ENCODE measurements at places on chromosomes 11 and 22. TPM values are rescaled to one million over a fixed set of nuclear protein-coding genes. Genes with fewer than 3 reads are reported as not detected.
A peak's percentile ranks its signal among the peaks of the same experiment; 100 is the strongest.

Gene BAD
- 42.3 TPM for total RNA-seq

Gene RIBC2
- total RNA-seq, result 10.6 TPM

Gene FZD4
- 52.1 TPM for total RNA-seq

Gene HPX
- total RNA-seq, result 6.0 TPM

Gene ARHGAP8
- total RNA-seq, result 51.3 TPM

GRCh38 chr11:116221351-116221750 is 551.4 kb downstream of the BUD13 start:
- no peak for DNase-seq

DNA sequence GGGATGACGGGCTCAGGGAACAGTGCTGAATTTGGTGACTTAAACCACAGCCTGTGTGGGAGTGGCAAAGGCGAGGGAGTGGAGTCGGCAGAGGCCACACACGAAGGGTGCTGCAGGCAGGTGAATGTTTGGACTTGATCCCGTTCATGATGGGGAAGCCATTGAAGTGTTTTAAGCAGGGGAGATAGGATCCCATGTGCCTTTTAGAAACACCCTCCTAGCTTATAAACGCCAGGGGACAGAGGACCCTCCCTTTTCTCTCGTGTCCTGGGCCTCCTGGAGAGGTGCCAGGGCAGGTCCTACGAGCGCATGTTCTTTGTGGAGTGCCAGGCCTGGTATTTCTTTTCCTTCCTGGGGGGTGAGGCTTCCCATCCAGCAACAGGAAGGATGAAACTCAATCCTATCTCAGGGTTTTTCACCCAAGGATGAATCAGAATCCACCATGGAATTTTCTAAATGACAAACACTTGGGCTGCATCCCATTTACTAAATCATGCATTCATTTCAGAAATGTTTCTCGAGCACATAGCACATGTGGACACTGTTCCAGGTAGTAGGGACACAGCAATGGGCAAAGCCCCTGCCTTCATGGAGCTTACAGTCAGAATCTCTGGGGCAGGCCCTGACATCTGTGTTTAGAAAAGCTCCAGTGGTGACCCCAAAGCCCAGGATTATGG is 59.6 kb downstream of the CHRDL2 start:
- DNase-seq, result peak; percentile 18

GRCh38 chr11:69666261-69666660 is 8.9 kb downstream of the LTO1 start:
- no peak for DNase-seq

- DNase-seq, result no peak
Observed at GRCh38 chr22:19353363-19354131, 62.0 kb upstream of the CLTCL1 start.

DNA sequence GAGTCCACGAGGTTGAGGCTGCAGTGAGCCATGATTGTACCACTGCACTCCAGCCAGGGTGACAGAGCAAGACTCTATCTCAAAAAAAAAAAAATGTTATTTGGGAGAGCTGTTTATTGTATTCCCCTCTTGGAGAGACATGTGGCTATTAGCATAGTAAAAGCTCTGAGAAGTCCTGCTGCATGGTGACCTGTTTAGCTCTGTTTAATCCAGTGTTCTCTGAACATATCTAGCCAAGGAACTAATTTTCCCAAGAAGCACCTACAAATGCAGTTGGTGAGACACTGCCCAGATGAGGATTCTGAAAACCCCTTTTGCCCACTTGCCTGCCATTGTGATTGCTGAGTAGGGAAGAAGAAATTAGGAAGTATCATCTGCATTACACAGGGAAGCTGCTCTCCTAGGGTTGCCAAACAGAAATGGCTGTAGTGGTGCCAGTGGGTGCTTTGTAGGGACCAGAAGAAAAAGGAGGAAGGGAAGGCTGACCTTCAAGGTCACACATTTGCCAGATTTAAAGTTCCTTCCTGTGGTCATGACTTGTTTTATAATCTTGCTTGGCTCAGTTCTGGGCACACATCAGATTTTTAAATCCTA is 15.7 kb downstream of the TIMP3 start:
- DNase-seq, result no peak

DNA sequence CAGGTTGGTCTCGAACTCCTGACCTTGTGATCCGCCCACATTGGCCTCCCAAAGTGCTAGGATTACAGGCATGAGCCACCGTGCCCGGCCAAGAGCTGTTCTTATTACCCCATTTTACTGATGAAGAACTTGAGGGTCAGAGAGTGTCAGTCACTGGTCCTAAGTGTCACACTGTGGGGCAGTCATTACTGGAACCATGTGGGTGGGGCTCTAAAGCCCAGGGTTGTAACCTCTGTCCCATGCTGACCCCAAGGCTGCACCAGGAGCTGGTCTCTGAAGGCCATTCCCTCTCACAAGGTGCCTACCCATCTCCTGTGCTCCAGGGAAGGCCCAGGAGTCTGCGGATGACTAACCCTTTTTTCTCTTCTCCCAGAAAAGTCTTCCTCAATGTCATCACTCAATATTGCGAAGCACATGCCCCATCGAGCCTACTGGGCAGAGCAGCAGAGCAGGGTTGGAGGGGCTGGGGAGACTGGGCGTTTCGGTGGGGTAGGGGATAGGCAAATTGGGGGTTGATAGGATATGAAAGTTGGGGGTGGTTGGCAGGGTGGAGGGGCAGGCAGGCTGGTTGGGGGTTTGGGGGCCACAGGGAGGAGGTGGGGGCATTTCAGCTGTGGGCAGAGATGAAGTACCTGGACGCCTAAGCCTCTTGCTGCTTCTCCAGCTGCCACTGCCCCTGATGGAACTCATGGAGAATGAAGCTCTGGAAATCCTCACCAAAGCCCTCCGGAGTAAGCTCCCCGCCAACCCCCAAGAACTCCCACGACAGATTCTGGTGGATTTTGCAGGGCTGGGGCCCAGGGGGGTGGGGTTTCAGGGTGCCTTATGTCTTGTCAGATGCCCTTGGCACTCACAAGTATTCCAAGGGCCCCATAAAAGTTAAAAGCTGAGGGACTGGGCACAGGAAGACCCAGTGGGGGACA is 2.0 kb upstream of the ESRRA start:
- no peak for DNase-seq

DNA sequence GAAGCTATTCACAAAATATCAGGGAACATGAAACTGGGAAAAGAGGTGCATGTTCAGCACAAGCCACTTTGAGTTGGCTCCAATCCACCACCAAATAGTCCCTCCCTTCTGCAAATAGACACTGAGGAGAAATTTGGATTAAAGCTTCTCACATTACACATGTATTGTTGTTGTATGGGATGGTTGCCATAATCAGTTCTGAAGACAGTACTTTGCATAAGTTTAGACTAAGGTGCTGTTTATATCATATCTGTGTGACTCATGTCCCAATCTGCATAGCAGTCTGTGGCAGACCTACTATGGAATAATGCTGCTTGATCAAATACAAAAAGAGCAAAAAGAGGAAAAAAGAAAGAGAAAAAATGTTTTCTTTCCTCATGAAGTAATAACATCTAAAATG is 376.7 kb upstream of the DDI1 start:
- no peak for DNase-seq

DNA sequence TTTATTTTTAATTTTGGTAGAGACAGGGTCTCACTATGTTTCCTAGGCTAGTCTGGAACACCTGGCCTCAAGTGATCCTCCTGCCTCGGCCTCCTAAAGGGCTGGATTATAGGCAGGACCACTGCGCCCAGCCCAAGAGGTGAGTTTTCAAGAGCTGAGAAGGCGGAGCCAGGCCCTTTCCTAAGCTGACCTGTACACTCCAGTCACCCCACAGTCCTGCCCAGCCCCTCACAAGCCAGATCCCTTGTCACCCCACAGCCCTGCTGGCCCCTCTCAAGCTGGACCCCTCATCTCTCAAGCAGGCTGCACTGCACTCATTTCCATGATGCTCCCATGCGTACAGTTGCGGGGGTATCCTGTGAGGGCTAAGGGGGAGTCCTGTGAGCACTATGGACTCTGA is 2.9 kb downstream of the DENND6B start:
- no peak for DNase-seq

DNA sequence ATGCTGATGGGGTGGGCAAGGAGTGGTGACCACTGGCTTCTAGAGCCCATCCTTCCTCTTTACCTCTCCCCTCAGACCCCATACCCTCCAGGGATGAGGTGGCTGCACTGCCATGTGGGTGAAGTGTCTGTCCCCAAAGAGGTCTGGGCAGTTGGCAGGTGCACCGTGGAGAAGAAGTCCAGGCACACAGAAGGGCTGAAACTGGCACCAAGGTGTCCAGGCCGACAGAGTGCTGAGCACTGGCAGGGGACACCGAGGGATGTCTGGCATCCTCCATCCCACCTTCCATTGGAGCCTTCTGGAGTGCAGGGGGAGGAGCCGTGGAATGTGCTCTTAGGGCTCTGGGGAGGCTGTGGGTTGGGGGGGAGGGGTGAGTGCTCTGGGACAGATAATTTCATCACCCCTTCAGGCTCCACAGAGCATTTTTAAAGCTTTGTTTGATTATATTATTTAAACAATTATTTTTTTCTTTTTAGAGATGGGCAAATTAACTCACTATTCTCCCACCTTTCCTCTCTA is 37.9 kb downstream of the PKNOX2 start:
- no peak for DNase-seq

DNA sequence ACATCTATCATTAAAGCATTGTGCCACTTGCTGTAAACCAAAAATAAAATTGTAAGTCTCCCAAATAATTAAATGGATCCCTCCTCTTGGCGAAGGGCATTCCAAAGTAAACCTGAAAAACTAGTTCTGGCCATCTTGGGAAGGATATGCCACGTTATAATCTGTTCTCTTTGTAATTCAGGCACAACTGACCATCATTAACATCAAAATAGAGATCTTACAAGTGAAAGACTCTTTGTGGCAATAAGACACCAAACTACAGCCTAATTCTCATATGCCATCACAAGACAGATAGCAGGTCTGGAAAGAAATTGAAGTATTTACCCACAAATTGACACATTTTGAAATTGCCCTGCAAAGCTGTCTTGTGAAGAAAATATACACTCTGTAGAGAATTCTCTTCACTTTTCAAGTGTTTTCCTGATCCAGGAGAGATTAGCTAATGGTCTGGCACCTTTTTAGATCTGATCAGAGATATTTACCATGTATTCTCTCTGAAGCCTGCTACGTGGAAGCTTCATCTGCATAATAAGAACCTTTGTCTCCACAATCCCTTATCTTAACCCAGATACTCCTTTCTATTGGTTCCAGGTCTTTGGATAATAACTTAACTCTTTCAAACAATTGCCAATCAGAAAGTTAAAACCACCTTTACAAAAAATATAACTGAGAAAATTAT is 630.4 kb upstream of the CCDC179 start:
- no peak for DNase-seq

DNA sequence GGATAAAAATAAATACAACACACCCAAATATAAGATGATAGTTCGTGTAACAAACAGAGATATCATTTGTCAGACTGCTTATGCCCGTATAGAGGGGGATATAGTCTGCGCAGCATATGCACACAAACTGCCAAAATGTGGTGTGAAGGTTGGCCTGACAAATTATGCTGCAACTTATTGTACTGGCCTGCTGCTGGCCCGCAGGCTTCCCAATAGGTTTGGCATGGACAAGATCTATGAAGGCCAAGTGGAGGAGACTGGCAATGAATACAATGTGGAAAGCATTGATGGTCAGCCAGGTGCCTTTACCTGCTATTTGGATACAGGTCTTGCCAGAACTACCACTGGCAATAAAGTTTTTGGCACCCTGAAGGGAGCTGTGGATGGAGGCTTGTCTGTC is 4.9 kb downstream of the IFT46 start:
- DNase-seq, result no peak
